ENCODE measurements at places on chromosomes 16 and 17. TPM values are rescaled to one million over a fixed set of nuclear protein-coding genes. Genes with fewer than 3 reads are reported as not detected.

GRCh38 chr17:31647661-31648060 is 211.4 kb downstream of the COPRS start:
- DNase-seq: no peak

- no peak for DNase-seq
Measured at GRCh38 chr17:76152591-76152990, 11.5 kb upstream of the FOXJ1 start.

DNA sequence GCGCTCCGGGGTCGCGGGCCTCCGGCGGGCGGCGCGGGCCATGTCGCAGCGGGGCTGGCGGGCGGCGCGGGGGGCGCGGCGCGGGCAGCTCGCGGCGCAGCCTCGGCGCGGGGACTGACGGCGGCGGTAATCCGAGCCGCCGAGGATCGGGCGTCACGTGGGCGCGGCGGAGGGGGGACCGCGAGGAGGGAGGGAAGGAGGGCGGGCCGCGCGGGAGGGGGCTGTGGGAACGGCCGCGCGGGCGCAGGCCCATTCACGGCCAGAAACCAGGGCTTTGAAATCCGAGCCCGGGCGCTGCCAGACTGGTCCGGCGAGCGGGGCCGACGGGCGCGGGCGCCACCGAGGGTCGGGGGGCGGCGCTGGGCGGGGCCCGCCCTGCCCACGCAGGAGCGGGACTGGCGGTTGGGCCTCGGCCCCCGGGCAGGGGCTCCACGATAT is at the start of gene MTSS2:
Gene MTSS2, minus strand, starts transcription at position 116 of the 438 bp plus-strand sequence. CDS start 262 bp downstream, outside the sequence.
- DNase-seq: peak; percentile 95

GRCh38 chr17:81428516-81428915 is 33.3 kb downstream of the BAHCC1 start:
- DNase-seq: no peak

- DNase-seq: no peak
Measured at GRCh38 chr17:57485566-57485865, 229.2 kb downstream of the MSI2 start.

DNA sequence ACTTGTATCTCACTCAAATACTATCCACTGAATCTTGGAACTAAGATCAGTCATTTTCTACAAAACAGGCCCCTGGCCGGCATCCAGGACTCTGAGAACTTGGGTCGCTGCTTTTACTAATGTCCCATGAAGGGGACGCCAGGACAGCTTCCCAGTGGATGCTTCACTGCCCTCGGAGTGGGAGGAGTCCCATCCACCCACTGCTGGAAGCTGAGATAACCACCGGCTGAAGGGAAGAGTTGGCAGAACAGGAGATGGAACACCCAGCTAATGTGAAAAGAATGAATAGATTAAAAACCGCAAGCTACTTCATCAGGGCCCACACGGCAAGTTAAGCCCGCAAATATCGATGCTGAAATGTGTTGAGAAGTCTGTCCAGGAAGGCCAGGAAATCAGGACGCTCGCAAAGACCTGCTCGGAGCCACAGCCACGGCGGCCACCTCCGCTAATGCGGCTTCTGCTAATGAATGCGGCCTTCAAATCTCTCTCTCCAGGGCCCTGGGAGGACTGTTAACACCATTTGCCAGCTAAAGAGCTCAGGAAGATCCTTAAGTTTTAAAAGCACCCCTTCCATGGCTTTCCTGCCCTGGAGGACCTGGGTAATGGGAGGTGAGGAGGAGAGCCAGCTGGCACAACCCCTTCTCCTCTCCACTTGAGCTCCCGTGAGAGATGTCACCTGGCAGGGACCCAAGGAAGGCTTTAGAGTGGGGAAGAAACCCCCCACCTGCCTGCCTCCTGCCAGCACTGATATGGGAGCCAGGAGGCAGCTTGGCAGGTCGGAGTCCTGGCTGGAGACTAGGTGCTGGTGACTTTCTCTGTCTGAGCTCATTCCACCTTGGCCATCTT is 226.6 kb upstream of the RPL38 start:
- peak; percentile 62 for DNase-seq

DNA sequence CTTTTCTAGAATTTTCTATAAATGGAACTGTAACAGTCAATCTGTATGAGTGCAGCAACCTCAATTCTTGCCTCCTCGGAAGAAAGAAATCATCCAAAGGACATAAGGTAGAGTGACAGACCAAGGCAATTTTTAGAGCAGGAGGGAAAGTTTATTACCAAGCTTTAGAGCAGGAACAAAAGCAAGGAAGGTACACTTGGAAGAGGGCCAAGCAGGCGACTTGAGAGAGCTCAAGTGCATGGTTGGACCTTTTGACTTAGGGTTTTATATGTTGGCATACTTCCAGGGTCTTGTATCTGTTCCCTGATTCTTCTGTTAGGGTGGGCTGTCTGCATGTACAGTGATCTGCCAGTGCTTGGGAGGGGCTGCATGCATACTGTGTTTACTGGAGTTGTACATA is 50.3 kb downstream of the SCNN1G start:
- no peak for DNase-seq

GNGT2 gene
- polyA plus RNA-seq: not detected

FAM234A gene
- 113 TPM for polyA plus RNA-seq

CRYM gene
- polyA plus RNA-seq: not detected

OR2C1 gene
- polyA plus RNA-seq: 0.27 TPM

Measured in GM23248 (cell line).